ENCODE measurements at places on chromosomes 11 and 22.
A peak's percentile ranks its signal among the peaks of the same experiment; 100 is the strongest.

- no peak for DNase-seq
These were observed 63.6 kb downstream of the MTNR1B start for GRCh38 chr11:93033093-93033492.

- no peak for DNase-seq
These were observed 77.0 kb upstream of the DDI1 start for GRCh38 chr11:103959279-103959942.

- no peak for DNase-seq
These were observed 46.2 kb upstream of the LMO1 start for GRCh38 chr11:8309862-8310261.

GRCh38 chr11:126339073-126339862 lies 16.2 kb upstream of the ST3GAL4 start:
- no peak for DNase-seq

DNA sequence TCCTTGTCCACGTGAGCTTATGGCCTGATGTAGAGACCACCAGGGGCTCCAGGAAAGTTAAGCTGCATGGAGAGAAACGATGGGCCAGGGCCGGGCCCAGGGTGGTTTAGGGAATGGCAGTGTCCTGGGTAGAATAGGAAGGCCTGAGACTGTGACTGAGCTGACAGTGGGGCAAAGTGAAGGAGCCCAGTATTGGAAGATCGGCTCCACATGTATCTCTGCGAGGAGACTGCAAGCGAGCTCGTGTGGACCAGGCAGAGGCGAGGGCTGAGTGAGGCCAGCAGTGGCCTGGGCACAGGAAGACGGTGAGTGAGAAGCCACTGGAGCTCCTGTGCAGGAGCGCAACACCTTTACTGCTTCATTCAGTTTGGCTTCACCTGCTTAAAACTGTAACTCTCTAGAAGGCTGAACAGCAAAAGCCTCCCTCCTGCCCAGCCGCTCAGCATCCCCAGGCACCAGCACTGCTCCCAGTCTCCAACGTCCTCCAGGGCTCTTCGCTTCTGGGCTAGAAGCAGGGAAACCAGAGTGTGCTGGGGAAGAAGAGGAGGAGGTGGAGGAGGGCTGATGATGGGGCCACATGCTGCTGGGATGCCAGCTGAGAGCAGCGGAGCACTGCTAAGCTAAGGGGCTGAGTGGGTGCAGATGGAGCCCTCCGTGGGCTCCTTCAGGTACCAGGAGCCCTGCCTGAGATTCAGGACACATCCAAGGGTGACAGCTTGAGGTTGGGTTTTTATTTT lies 13.5 kb downstream of the TCIRG1 start:
- no peak for DNase-seq

DNA sequence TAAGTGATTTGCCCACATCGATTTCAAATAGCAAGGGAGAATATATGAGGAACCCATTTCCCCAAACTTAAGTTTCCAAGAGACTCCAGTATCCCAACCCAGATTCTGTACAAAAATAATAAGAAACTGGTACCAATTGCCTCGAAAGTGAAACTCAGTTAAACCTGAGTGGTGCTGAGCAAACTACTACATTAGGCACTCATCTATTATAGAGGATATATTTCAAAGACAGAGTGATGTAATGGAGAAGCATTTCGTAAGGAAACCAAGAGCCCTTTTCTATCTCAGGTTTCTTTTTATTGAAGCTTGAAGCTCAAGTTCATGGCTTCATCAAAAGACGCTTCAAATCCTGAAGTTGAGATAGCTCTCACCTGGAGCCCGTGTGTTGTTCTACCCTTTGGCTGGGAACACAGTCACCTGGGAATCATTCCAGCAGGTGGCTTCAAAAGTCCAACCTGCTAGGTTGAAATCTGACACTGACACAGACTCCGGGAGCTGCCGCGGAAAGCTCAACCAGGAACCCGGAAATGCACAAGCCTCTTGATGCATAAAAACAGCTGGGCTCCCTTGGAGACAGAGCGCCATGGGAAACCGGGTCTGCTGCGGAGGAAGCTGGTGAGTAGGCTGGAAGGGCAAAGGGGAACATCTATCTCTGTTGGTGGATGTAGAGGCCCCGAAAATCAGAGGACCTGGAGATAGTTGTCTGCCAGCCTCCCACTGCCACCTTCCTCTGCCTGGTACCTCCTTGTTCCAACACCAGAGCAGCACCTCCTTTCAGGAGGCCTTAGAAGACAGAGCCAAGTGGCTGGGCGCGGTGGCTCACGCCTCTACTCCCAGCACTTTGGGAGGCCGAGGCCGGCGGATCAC lies at the start of gene C11orf52:
TSS of gene C11orf52 (plus strand) at position 524 of the 867 bp plus-strand sequence. CDS start at position 584, 60 bp downstream.
- DNase-seq = peak; percentile 92

DNA sequence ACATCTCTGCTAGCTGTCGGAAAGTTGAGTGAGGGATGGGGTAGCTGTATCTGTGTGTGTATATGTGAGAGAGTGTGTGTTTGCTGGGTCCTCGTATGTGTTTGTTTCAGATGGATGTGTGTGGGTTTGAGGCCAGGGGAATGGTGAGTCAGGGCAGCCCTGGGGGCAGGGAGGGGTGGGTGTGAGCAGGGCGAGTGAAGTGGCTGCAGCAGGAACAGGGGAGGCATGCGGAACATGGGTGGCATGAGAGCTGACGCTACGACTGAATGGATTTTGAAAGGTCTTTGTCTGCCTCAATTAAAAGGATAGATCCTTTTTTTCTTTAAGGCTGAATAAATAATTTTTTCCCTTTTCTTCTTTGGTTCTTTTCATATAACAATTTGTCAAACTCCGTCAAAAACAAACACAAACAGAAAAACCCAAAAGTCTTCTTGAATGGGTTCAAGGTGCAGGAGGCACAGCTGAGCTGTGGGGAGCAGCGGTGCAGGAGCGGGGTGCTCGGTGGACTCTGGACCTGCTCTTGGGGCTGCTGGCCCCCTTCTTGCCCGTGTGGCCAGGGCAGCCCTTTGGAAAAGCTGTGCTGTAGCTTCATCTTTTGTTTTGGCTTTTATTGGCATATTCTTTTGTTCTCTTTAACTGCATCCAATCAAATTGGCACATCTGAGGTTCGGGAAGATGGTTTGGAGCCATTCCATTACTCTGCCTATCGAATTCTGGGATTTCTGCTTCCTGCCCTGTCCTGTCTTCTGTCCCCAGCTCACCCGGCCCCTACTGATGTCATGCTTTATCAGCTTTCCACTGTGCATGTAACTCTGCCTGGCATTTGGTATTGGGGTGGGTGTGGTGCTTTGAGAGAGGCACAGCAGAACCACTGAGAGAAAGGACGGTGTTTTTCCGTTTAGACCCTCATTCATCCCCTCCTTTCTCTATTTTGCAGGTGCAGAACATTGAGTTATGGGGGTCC lies 80.1 kb downstream of the ADAMTS15 start:
- peak; percentile 36 for DNase-seq

- no peak for DNase-seq
These were observed 92.1 kb downstream of the WNT11 start for GRCh38 chr11:76114238-76114637.

DNA sequence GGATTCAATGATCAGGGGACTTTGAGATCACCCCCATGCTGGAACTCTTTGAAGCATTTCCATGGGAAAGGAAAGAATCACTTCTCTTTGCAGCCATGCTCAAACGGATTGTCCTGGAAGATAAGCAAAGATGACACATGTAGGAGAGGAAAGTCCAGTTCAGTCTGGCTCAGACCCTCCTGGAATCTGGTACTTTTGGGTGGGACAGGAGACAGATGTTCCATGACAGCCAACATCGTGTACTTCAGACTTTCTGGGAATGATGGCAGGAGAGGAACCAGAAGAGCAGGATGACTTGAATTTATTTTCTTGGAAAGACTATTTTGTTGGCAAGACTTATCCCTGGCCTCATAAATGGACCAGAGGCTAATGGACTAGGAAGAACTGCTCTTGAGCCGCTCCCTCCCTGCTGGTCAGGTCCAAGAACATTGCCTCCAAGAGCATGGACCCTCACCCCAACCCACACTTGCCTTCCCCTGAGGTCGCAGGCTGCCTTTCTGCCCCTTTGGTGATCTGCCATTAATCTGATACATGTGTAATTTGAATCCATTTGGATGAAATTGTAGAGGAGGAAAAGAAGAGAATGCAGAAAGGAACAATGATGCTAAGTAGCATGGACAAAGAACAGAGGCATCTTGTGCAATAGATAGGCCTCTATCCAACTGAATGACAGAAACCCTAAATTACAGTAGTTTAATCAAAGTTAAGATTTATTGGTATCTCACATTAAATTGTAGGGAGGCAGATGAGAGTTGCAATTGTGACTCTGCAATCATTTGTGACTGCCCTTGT lies 201.0 kb downstream of the SNX19 start:
- DNase-seq = peak; percentile 13

GRCh38 chr11:33920838-33921613 lies 29.1 kb upstream of the LMO2 start:
- DNase-seq = no peak

- no peak for DNase-seq
These were observed 75.8 kb downstream of the RAB30 start for GRCh38 chr11:82995754-82996398.

DNA sequence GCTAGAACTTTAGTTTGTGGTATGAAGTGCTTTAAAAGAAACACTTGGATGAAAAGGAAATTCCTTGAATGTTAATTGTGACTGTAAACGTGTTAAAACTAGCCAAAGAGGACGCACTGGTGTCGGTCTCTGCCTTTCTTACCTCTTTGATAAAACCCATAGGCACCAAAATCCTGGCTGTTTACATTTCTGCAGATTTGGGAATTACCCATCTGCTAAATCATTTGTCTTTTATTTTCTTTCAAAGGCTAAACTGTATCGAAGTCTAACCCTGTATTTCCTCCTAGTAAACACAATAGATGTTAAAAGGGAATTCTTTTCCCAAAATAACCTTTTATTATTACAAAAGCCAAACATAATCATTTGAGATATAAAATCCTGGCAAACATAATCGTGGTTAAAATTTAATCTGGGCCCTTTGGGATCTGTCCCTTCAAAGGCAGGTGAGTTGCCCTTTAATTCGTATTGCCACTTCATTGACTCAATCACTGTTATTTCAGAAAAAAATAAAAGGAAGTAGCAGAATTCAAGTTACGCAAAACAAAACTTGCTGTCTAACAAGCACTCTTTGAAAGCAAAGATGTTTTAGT lies 2.4 kb downstream of the RASSF10 start:
- DNase-seq = no peak

GRCh38 chr11:111878385-111878848 lies 548 bp downstream of the FDXACB1 start:
- no peak for DNase-seq

DNA sequence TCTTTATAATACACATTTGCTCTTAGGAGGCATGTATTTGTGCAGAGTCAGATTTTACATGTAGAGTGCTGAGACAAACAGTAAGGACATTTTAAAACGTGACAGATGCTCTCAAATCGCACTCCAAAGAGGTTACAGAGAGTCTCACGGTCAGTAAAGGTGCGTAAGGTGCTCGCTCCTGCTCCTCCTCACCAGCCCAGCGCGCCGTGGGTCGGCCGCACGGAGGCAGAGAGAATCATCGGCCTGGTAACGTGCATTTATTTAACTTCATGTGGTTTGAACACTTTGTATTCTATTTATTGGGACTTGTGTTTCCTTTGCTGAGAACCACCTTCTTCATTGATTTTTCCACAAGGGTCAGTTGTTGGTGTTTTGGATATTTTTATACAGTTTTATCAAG lies 900.1 kb downstream of the BRD1 start:
- no peak for DNase-seq

GRCh38 chr11:28636033-28636432 lies 527.8 kb downstream of the METTL15 start:
- no peak for DNase-seq

- no peak for DNase-seq
These were observed 16.2 kb downstream of the P2RY6 start for GRCh38 chr11:73288192-73288872.

GRCh38 chr11:126211236-126212088 lies at the start of the genes FAM118B and RPUSD4:
Gene FAM118B, plus strand, starts transcription at chr11:126211782. Its CDS starts 23,220 bp downstream, at chr11:126235002.
Gene RPUSD4, minus strand, starts transcription at chr11:126211650. Its CDS starts 12 bp downstream, at chr11:126211638.
- DNase-seq = peak; percentile 100

- DNase-seq = no peak
These were observed 19.4 kb downstream of the PIWIL4 start for GRCh38 chr11:94586546-94586945.

GRCh38 chr22:43225609-43226008 lies 38.7 kb upstream of the TTLL12 start:
- no peak for DNase-seq

GRCh38 chr11:116335078-116335477 lies 437.7 kb downstream of the BUD13 start:
- no peak for DNase-seq

- no peak for DNase-seq
These were observed 99.8 kb upstream of the NECTIN1 start for GRCh38 chr11:119828819-119829218.

DNA sequence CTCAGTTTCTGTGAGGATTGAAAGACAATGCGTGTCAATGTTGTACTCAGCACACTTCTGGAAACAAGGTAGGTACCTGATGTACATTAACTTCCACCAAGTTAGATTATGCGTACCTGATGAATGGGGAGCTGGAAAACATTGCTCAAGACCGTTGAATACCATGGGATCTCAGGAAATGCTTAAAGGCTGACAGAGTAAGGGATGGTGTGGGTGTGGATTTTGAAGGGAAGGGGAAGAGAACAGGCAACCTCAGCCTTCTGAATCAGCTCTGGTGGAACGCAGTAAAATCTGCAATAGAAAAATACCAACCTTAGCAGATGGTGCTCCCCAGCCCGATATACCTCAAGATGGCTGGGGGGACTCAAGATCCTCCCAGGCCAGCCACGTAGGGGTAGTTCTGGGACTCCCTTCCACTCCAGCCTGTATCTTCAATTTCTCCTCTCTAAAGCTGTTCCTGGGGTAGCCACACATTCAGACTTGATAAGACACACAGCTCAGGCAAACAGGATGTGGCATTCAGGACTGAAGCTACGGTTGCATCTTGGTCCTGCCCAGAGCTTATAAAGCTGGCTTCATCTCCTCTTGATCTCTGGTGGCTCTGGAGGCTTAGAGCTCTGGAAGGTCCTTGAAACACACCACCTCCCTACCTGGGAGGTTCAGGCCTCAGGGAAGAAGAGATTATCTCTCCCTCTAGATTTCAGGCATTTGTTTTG lies 111.8 kb downstream of the CTNND1 start:
- DNase-seq = no peak

DNA sequence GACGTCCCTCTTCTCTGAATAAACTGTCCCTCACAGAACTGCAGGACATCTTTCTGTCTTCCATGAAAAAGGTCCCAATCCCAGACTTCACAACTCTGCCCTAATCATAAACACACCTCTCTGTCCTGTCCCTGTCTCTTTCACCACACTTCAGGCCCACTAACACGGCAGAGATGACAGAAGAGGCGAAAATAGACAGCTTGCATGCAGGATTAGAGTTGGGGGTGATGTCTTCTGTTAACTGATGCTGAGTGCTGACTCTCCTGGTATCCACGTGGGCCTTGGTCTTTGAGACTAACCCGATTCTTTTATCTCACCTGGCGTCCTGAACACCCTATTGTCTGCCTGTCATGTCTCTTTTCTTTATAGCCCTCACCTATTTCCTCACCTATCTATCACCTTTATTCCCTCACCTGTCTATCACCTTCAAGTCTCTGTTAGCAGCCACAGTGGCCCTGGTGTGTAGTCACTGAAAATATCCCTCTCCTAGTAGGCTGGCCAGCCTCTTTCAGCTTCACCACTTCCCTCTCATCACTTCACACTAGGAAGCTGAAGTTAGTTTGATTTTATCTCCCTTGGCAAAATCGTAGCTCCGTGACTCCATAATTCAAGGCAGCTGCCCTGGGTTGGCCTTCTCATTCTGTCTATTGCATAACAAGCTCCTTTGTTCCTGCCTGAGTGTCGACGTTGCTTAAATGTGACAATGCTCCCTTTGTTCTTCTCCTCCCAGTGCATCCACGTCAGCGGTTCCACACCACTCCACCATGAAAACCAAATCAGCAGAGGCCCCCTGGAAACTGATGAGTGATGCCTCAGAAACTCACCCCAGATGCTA lies 30.6 kb upstream of the DRD2 start:
- DNase-seq = peak; percentile 59

Data from endodermal cell (in vitro differentiated cells).